NCI-H187 (cell line): ENCODE measurements at places on chromosomes 13 and 19.

DNA sequence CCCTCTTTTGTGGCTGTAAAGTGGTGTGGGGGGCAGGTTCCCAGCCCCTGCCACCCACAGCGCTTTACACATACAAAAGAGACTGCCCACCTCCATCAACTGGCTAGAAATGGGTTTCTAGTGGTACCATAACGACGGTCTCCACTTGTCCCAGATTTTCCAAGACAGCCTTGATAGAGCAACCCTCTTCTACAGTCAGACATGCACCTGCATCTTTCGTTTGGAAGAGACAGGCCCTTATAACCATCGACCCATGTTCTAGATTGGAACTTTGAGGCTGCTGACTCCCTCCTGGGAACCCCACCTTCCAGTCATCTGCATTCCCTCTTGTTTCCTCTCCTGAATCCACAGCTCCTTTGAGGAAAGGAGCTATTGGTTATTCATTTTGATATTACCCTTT, 63.1 kb downstream of the GSX1 start:
- no peak for DNase-seq

DNA sequence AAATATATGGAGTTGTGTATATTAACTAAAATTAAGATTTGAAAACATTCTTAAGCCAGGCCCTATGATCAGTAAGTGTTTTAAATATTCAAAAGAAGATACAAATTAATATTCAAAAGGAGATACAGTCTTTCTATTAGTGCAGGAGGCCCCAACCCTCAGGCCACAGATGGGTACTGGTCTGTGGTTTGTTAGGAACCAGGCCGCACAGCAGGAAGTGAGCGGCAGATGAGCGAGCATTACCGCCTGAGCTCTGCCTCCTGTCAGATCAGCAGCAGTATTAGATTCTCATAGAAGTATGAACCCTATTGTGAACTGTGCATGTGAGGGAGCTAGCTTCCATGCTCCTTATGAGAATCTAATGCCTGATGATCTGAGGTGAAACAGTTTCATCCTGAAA, 232.9 kb downstream of the FOXO1 start:
- DNase-seq, result no peak

DNA sequence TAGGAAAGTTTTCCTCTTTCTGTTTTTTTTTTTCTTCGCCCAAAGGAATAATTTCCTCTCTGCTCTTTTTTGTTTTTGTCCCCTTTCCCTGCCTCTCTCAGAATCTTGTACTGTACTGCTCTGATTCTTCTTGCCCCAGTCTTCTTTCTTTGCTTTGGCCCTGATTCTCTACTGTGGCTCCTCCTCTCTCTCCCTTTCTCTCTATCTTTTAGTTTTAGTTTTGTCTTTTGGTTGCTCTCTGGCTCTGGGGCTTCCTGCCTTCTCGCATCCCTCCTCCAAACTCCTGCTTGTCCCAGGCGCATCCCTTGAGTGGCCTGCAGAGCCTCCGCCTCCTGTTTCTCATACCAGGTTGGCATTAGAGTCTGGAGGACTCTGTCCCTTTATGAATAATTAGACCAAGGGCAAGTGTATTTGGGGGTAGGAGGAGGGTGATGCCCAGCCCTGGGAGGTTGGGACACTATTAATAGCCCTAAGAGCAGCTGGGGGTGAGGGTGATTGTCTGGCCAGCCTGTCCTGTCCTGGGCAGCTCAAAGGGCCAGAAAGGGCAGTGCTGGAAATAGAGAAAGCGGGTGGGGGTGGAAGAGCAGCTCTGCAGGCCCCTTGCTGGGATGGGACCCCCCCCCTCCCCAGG, 39.1 kb downstream of the LYL1 start:
- no peak for DNase-seq

DNA sequence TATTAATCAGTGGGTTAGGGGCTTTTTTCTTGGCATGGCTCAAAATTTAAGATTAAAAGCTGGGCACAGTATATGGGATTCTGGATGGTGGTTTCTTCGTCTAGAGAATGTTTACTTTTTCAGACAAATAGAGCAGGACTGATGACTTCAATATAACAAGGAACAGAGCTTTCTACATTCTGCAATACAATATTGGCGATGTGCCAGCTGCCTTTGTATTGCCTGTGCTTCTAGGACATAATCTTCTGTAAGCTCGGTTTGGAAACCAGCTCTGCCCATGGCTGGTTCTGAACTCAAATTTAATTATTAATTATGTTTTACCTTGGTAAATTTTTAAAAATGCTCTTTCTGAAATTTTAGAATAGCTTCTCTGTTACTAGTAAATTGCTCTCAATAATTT, 139.1 kb upstream of the TRPC4 start:
- DNase-seq, result peak; percentile 11

- no peak for DNase-seq
Observed at GRCh38 chr13:23081901-23082300, 98.9 kb upstream of the SGCG start.

- DNase-seq, result no peak
Observed at GRCh38 chr19:57566396-57567265, 7.0 kb upstream of the ZNF550 start.

DNA sequence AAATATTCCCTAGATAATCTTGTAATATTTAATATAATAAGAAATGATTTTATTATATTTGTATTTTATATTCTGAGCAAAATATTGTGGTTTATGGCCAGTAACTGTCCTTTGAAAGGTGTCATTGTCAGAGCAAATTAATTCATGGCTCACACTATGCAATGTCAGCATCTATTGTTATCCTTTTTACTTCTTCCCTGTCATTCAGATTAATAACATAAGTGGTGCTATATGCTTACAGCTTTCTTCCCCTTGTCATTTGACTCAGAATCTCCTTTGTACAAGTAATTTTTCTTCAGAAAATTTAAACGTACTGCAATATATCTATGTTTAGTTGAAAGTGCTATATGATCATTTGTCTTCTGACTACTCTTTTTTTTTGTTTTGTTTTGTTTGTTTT, 1738.2 kb upstream of the MIR17HG start:
- no peak for DNase-seq

DNA sequence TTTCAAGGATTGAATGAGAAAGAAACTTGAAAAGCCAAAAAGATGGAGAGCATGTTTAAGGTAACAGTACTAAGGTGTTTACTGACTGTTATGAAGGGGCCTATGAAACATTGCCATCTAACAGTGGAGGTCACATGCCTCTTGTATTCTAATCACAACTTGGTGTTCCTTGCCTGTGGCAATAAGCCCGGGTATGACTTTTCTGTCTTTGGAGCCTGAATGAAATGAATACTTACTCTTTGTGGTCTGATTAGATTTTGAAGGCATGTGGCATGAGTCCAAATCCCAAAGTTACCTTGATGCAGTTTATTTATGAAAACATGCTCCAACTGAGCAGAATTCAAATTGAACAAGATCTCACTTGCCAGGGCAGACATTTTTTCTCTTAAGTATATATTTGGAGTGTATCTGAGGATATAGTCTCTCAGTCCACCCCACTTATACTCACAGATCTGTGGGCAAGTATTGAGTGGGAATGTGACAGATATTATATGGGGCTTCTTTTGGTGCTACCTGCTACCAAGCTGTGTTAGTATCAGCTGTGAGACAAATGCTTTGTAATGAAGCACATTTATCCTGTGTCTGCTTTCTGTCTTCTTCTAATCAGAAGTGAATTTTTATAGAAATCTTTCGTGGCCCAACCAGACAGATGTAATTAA, 67.5 kb downstream of the B3GLCT start:
- DNase-seq, result no peak

- no peak for DNase-seq
Observed at GRCh38 chr13:111093136-111093535, 22.0 kb upstream of the ARHGEF7 start.

- no peak for DNase-seq
Observed at GRCh38 chr13:46816371-46816770, 19.4 kb upstream of the ESD start.

DNA sequence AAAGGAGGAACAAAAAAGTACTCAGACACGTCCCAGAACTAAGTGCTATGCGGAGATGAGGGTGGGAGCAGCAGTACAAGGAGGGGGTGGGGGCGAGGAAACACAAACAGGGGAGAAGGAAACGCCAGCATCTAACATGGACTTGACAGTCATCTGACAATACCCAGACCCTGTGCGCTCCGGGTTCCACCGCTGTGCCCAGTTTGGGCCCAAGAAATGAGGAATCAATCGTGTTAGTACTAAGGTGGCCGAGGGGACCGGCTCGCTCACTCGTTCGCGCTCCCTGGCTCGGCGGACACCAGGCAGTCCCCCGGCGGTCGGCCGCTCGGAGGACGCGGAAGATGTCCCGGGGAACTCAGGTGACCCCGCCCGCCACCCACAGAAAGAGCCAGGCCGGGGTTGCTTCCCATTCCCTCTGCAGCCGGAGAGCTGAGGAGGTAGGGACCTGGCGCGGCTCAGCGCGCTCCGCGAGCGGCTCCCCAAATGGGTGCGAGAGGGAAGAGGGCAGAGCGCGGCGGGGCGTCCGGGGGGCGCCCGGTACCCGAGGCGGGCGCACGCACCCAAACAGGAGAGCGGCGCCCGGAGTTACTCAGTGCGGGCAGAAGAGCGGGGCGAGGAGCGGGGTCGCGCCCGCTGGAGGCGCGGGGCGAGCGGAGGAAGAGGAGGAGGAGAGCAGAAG, 616 bp downstream of the TSHZ3 start:
- no peak for DNase-seq

DNA sequence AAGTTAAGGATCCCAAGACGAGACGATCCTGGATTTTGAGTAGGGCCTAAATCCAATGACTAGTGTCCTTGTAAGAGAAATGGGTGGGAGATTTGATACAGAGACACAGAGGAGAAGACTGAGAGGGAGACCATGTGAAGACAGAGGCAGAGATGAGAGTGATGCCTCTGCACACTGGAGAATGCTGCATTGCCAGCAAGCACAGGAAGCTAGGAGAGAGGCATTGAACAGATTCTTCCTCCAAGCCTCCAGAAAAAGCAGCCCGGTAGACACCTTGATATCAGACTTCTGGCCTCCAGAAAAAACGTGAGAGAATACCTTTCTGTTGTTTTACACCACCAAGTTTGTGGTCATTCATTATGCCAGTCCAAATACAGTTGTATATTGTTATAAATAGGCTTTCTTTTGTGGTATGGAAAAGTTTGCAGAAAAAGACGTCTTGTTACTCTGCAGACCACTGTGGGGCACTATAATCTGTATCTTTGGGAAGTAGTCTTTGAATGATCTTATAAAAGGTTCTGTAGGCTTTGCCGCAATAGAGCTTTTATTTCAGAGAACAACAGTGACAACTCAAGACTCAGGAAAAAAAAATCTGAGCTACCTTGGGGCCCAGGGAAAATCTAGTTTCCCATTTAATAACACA, 17.9 kb upstream of the RFC3 start:
- DNase-seq, result no peak

DNA sequence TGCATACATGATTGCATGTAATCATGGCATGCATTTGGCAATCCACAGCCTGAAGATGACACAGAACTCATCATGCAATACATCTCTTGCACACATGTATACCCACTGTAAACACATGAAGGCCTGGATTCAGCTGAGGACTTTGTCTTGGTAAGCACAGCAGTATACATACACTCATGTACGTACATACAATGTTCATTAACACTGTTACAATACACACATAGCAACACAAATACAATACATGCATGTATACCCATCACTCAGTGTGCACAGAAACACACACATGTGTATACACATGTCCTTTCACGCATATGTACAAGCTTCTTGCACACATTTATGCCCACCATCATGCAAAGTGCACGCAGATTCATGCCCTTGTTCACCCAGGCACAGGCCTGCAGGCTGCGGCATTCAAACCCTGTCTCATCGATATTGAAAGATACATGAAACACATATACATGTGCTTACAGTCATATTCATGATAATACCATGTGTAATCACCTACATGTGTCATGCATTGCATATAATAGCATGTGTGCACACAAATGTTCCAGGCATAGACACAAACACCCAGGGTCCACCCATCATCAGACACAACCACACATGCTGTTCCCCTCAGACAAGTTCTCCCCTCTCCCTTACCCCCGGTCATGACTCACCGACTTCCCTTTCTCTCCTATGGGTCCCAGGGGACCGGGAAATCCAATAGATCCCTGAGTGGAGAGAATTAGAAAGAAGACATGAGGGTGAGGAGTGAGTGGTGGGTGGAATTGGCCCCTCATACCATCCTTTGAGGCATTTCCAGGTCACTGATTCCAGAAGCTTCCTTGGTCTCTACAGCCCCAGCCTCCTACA, 28.7 kb downstream of the COL5A3 start:
- no peak for DNase-seq

DNA sequence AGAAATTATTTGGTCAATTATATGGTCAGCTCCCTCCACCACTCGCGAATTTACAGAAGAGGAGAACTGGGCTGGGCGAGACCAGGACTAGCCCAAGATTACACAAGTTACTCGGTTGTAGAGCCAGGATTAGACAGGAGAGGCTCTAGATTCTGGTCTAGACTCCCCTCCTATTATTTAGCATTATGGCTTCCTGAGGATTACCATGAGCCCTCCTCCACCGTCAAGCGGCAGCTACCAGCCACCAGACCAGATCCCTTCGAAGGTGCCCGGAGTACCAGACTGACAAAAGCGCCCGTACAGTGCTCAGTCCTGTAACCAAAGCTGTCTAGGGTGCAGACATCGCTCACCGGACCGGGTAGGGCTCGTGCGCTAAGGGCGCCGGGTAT, 497 bp upstream of the MLNR start:
- no peak for DNase-seq

DNA sequence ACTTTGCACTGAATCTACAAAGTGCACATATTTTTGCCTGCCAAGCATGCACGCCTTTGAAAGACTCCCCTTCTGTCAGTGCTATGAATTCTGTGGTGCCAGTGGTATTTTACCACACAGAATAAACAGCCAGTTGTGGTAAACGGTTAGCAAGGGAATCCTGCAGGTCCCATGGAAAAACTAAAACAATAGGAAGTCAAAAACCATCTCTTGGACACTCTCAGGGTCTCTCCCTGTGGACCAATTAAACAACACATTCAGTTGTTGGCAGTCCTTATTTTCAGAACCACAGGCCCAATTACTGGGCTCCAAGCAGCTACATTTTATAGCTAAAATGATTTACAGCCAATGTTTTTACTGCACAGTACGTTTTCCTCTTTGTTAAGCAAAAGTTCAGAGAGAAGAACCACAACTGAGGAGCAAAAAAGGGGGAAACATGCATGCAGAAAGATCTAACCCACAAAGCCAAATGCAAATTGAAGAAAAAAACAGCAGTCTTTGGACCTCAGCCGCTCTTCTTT, 116.9 kb downstream of the KCTD12 start:
- no peak for DNase-seq

GRCh38 chr13:32381539-32381938, 46.4 kb downstream of the N4BP2L1 start:
- no peak for DNase-seq

DNA sequence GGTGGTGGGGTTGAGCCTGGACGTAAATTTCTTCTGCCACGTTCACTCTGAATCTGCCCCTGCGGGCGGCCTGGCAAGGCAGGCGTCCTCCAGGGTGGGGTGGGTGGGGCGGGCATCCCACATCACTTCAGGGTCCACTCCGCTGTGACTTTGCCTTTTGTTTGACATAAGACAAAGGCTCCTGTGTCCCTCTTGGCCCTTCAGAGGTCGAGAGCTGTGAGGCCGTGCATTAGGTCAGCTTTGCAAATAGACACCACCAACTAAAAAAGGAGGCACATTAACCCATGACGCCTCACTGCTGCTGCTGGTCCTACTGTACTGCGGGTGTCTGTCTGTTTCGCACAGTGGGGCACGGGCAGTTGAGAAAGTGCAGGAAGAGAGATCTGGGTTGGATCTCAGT, 10.5 kb upstream of the ZNF536 start:
- no peak for DNase-seq

GRCh38 chr19:1567848-1568227, 287 bp downstream of the MEX3D start:
- DNase-seq, result no peak
